ENCODE measurements at places on chromosomes 4 and X. TPM values are rescaled to one million over a fixed set of nuclear protein-coding genes. Genes with fewer than 3 reads are reported as not detected.

MAGEA9B gene
- total RNA-seq = not detected

GRCh38 chr4:87985887-87986200 lies 10.3 kb downstream of the SPP1 start:
- no peak for DNase-seq

UGT2B10 gene
- 290 TPM for total RNA-seq

ADH7 gene
- total RNA-seq = not detected

GRCh38 chr4:102867278-102868152 lies 1.3 kb upstream of the CISD2 start:
- DNase-seq = no peak

- DNase-seq = no peak
Measured at GRCh38 chrX:46039526-46039925, 505.7 kb downstream of the ZNF674 start.

- DNase-seq = no peak
Measured at GRCh38 chr4:158821228-158821971, 52.6 kb downstream of the FNIP2 start.

- no peak for DNase-seq
Measured at GRCh38 chr4:189600718-189601435, 339.8 kb upstream of the FRG1 start.

HMX1 gene
- total RNA-seq = not detected

DNA sequence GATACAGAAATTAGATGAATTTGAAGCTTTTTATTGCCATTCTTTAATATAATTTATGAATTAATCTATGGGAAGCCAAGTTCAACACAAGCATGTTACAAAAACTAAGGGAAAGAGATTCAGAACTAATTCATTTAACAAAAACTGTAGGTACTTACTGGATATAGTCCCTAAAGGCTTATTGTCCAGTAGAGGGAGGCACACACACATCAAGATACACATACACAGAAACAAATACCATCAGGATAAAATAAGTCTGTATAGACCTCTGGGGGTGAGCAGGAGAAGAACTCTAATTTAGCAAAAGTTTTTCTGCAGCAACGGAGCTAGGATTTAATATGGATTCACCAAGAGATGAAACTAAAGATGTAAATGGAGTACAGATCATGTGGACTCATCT lies 83.0 kb upstream of the IL13RA1 start:
- DNase-seq = no peak

- DNase-seq = no peak
Measured at GRCh38 chrX:120556251-120556650, 4.5 kb downstream of the CUL4B start.

- no peak for DNase-seq
Measured at GRCh38 chr4:165394275-165394674, 15.5 kb downstream of the CPE start.

MAOB gene
- total RNA-seq = 131 TPM

CD40LG gene
- total RNA-seq = 0.15 TPM

- DNase-seq = no peak
Measured at GRCh38 chrX:12447448-12448064, 309.3 kb downstream of the FRMPD4 start.

- DNase-seq = no peak
Measured at GRCh38 chrX:50168241-50168687, 32.5 kb downstream of the AKAP4 start.

GRCh38 chr4:56655209-56655626 lies 25.9 kb downstream of the HOPX start:
- DNase-seq = no peak

- DNase-seq = no peak
Measured at GRCh38 chr4:140096921-140097320, 57.1 kb downstream of the MAML3 start.

ARHGAP6 gene
- 0.65 TPM for total RNA-seq

FGFBP1 gene
- total RNA-seq = not detected

DNA sequence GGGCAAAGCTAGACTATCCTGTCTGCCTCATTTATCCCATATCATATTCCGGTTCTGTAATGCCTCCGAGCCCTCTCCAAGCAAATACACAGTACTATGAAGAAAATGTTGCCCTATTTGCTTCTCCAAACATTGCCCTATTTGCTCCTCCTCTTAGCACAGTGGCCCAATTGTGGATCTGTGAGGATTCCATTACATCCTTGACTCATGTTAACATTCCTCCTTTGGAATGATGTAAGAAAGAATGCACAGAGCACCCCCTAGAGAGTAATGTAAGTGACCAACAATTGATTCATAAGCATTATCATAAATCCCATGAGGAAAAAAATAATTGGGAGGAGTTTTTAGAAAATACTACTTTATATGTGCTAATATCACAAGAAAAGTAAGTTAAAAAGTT lies 11.3 kb upstream of the BTC start:
- no peak for DNase-seq

AVPR2 gene
- not detected for total RNA-seq

DNA sequence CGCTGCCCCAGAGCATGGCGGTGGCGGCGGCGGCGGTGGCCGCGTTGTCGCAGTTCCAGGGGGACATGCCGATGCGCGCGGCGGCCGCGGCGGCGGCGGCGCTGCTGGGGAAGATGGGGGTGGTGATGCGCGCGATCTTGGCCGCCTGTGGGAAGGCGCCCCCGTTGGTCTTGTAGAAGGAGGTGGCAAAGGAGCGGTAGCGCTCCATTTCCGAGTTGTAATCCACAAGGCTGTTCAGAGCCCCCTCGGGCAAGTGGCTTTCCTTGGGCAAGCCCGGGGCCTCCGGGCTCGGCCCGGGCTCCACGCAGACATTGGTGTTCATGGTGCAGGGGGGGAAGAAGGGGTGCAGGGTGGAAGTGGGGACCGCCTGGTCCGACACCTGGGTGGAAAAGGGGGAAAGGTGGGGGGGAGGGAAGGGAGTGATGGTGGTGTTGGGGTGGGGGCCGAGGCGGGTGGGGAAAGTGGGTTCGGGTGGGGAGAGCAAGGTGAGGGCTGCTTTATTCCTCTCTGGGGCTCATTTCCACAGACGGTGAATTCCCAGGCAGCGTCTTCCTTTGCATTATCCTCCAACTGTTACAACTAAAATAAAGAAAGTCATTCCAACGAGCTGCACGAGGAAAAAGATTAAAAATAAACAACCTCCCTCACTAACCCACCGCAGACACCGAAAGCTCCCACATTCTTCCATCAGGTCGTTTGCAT lies 3.1 kb downstream of the CXXC4 start:
- peak; percentile 54 for DNase-seq

DNA sequence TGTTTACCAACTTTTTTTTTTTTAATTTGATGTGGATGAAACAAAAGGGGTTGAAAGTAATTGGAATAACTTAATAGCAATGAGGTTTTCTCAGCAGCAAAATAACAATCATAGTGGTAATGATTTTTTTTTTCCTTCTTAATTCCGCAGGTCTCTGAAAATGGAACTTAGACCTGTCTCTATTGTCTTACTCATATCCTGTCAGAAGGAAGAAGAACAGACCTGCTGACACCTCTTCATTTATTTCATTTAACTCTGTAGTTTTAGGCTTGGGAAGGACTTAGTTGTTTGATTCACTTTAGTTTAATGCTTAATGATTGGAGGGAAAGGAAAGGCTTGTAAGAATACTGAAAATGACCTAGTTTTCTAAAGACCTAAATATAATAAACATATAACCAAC lies 9.0 kb downstream of the PCDH18 start:
- DNase-seq = no peak

SRPK3 gene
- total RNA-seq = not detected

GRCh38 chr4:5373327-5373726 lies 322.0 kb downstream of the STK32B start:
- no peak for DNase-seq

DNA sequence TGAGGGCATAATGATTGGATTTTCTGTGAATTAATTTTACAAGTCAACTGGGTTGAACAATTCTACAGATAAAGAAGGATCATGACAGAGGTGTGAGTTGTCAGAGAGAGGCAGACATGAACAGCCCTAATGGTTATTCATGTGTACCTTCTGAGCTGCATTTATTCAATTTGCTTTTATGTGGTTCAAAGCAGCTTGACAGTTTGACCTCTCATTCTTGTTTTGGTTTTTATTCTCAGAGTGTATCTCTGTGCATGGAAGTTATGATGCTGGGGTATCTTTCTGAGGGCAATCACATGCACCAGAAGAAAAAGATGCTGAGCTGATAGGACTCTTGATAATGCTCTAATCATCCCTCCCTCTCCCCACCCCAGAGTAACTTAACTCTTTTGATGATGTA lies 169.3 kb upstream of the NPY2R start:
- no peak for DNase-seq

DNA sequence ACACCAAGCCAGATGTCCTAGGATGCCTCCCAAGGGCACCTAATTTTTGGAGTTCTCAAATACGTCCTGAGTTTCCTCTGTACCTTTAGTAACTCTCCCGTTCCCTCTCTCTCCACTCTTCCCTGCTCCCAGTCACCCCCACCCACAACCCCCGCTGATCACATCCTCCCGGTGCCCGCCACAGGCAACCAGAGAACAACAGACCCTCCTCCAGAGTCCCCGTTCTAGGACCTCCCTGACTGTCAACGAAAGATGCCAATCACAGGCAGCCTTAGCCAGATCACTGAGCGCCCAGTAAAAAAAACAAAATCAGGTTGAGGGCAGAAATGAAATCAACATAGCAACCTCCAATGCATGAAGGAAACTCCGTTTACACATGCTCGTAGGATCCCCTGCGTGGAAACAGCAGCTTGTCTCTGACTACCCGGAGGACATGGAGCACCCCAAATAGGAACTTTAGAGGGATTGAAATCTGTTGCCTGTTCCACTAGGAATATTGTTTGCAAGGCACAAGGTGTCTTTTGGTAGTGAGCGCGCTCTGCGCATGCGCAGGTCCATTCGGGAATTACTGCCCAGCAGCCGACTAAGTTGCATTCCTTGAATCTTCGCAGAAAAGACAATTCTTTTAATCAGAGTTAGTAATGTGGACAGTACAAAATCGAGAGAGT lies at the start of gene GABRB1:
GABRB1 (plus strand) TSS at position 557 of the 668 bp plus-strand sequence.
- DNase-seq = peak; percentile 66

DSPP gene
- not detected for total RNA-seq

GRCh38 chrX:87518504-87518903 lies 902 bp downstream of the KLHL4 start:
- no peak for DNase-seq

DNA sequence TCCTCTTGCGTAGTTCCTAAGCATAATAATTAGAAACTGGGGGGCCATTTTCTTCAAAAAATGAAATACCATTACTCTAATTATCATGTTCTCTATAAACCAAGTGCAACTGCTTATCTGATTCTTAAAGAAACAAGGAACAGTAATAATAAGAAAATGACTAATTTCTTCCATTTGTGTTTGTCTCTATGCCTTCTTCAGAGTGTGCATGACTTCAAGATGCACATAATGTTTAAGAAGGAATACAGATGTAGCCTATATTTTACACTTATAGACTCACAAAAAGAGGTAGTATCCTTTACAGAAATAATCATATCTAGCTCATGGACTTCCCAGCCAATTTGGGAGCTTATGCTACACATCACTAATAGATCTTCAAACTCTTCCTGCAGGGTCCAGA lies 131.7 kb downstream of the CHRNA9 start:
- DNase-seq = no peak

GRCh38 chr4:73127839-73128453 lies 58.4 kb upstream of the COX18 start:
- no peak for DNase-seq

DNA sequence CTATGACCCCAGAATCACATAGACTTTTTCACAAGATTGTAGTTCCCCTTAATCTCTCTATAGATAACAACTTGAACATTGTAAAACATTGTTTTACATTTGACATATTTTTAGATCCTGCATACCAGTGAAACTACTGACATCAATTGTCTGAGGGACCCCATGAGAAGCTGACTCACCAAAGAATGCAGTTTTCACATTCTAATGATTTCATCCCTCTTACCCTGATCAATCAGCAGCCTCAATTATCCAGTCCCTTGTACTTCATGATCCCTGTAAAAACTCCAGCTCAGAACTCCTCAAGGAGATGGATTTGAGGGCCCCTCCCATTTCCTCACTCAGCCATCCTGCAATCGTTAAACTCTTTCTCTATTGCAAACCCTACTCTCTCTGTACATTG lies 411.0 kb upstream of the NDST3 start:
- DNase-seq = no peak

GRCh38 chr4:54586320-54586955 lies 71.3 kb upstream of the KIT start:
- DNase-seq = no peak

GRCh38 chr4:4673070-4673469 lies 131.2 kb upstream of the STX18 start:
- peak; percentile 44 for DNase-seq

DNA sequence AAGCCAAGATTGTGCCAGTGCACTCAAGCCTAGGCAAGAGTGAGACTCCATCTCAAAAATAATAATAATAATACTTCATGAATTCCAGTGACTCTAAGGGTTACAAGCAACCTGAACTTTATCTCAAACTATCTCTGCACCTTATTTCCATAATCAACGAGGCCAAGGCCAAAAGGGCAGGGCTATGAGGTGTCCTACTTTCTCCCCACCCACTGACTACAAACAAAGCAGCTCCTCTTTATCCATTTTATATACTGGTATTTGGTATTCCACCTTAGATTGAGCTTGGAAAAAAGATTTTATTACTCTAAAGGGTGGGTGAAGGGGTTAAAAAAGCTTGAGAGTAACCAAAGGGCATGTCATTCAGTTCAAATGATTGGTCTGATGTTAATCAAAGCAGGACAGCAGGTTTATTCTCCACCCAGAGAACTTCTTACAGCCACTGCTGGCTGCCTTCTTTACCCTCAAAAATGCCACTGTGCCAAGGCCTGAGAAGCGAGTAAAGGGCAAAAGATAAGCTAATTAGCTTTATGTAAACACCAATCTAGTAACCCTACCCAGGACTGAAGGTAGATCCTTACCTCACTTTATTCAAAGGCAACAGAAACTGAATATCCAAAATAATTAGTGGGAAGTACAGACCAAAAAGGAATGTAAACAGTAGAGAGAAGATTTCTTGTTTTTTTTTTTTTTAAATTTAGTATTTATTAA lies 28.2 kb downstream of the APOO start:
- peak; percentile 48 for DNase-seq

DNA sequence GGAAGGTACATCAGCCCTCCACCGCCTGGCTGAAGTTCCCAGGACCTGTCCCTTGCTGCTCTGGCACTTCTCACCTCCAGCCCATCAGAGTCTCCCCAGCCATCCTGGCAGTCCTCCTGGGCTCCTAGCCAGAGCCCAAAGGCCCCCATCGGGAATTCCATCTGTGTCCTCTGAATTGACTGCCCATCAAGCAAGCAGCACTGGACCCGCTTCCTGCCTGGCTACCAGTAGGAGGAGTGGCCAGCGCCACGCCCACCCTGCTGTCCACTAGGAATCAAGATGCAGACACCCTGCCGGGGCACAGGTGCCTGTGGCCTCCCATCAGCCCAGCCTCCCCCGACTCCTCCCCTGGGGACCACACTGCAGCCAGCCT lies 47.2 kb downstream of the C4orf50 start:
- DNase-seq = no peak

GAGE12J gene
- 0.73 TPM for total RNA-seq

PDE6B gene
- 0.83 TPM for total RNA-seq

DNA sequence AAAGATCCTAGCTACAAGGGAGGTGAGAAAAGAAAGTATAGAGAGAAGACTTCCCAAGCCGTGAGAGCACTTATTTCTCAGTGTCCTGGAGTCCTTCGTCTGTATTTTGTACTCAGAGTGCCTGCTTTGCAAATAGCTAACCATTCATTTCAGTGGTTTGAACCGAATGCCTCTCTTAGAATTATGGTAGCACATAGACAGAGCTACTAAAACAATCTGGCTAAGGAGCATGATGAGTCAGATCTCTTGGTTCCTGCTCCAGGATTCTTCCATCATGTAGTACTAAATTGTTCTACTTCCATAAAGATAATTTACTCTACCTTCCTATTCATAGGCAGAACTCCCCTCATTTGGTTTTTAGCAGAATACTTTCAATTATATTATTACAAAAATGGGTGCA lies 946.6 kb downstream of the STIM2 start:
- no peak for DNase-seq

All from left lobe of liver (tissue), 2 donors.